ENCODE measurements at places on chromosomes 1 and 21. TPM values are rescaled to one million over a fixed set of nuclear protein-coding genes. Genes with fewer than 3 reads are reported as not detected.
A peak's percentile ranks its signal among the peaks of the same experiment; 100 is the strongest.

Gene TLR5
- 0.09 TPM for polyA plus RNA-seq

DNA sequence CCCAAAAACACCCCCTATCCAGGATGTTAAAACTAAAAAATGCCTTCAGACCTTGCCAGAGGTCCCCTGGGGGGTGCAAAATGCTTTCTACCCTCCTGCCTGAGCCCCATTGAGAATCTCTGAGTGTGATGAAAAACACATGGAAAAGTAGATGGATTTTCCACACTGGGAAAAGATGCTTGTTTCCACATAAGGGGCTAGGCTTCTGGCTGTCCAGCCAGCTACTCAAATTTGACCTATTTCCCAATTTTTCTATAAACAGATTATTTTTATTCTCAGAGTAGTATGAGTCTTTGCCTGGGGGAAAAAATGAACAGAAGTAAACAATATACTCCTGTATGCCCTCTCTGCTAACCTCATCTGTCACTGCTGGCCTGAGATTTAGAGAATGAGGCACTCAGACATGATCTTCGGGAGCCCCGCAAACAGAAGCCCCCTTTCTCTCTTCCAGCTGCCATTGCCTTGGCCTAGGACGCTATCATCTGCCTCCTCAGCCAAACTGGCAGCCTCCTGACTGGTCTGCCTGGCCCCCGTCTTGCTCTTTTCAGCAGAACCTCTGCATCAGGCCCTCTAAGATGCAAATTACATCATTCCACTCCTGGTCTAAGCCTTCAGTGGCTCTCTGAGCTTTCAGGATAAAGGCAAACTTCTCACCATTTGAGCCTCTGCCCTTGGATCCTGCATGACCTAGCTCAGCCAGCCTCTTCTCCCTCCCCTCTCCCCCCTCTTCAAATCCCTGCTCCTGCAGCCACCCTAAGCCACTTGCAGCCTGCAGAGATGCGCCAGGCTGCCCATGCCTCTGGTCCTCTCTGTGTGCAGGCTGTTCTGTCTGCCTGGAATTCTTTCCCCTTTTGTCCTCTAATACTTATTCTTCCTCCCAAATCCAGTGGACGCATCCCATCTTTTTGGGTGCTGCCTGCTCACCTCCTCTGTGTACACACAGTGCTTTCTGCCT is 39.7 kb upstream of the TMEM125 start:
- peak; percentile 28 for DNase-seq

- DNase-seq, result no peak
Measured at GRCh38 chr1:231408528-231409094, 13.5 kb downstream of the EGLN1 start.

Gene CFHR1
- not detected for polyA plus RNA-seq

- peak; percentile 41 for DNase-seq
Measured at GRCh38 chr1:23184212-23184934, 15.7 kb upstream of the LUZP1 start.

GRCh38 chr1:10210841-10211804 is 753 bp downstream of the KIF1B start:
- peak; percentile 91 for DNase-seq

Gene TCHH
- not detected for polyA plus RNA-seq

DNA sequence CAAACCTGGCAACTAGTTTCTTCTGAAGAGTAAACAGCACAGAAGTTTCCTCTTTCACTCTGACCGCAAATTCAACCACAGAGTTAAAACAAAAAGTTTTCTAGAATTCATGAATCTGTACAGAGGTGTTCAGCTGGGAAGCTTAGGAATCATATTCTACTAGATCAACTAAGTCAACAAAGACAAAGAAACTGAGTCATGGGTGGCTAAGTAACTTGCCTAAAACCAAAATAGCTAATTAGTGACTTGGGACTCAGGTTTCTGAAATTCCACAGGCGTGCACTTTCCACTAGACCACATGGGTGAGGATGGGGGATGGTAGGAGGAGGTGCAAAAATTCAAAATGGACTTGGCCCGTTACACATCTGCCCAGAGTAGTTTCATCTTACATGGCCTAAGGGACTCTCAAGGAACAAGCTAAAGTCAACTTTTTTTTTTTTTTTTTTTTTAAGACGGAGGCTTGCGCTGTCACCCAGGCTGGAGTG is 25.8 kb downstream of the PTPN14 start:
- DNase-seq, result peak; percentile 64
